Mammary epithelial cell (primary cell): ENCODE measurements at places on chromosomes 16 and 17.

GRCh38 chr17:42153919-42154742 is 658 bp downstream of the RAB5C start:
- no peak for DNase-seq

DNA sequence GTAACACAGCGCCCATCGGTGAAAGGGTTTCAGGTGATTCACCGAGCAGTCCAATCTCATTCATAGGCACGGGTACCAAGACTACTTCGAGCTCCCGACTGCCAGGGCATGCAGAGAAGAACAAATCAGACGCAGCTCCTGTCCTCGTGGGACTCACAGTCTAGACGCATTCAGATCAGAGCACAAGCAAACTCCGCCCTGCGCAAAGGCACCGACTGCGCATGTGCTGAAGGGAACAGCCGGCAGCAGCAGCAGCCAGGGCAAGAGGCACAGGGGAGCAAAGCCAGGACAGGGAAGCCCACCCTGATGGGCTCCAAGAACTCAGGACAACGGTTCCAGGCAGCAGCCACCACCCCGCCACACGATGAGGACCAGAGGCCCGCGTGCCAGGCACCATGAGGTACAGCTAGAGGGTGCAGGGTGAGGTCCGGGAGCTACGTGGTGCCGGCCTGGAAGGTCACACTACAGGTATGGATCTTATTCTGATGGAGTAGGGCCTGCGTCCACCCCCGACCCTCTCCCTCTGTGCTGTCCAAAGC is 315.7 kb downstream of the FOXL1 start:
- no peak for DNase-seq

DNA sequence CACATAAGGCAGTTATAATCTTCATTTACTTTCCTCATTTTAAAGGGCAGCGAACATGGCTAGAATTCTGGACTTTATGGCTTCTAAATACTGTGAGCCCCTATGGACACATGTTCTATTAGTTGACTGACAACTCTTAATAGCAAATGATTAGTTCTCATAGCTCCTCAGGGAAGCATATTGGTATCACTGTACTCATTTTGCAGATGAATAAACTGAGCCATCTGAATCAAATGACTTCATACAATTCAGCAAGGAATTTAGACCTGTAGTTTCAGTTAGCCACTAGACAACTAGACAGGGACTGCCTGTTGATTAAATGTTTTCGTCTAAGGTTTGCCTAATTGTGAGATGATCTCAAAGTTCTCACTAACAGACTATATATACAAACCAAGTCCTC is 9.7 kb downstream of the TOB1 start:
- DNase-seq = no peak

GRCh38 chr16:47460359-47460710 is 528 bp downstream of the ITFG1 start:
- no peak for DNase-seq

DNA sequence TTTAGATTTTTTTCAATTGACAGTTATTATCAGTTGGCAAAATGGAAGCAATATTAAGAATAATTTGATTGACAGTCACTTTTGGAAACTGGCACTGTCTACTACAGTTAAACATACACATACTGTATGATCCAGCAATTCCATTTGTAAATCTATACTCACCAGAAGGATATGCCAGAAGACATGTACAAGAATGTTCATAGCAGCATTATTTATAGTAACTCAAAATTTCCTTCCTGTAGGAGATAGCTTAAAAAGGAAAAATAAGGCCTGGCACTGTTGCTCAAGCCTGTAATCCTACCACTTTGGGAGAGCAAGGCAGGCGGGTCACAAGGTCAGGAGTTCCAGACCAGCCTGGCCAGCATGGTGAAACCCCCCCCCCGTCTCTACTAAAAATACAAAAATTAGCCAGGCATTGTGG is 89.3 kb downstream of the VMP1 start:
- DNase-seq = no peak
